ENCODE measurements at places on chromosomes 5 and 9. TPM values are rescaled to one million over a fixed set of nuclear protein-coding genes. Genes with fewer than 3 reads are reported as not detected.

GRCh38 chr9:12860998-12861397 is 86.2 kb downstream of the LURAP1L start:
- no peak for DNase-seq

DNA sequence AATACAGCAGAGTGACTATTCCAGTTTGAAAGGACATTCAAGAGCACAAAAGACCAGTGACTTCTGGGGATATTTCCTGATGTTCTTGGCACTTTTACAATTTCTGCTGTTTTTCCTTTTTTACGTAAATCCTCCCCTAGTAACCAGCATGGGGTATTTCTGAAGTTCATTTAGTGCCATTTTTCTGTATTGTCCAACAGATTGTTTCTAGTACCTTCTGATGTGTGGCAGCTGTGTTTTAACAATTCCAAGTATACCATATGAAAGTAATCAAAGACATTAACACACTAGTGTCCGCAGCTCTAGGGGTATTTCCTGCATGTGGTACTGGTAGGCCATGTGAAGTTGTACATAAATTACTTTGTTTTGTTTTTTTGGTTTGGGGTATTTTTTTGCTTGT is 53.0 kb upstream of the SMARCA2 start:
- DNase-seq: no peak

- no peak for DNase-seq
Measured at GRCh38 chr5:96868603-96869371, 7.5 kb upstream of the ERAP2 start.

- DNase-seq: no peak
Measured at GRCh38 chr9:82538634-82539033, 524.3 kb downstream of the RASEF start.

DNA sequence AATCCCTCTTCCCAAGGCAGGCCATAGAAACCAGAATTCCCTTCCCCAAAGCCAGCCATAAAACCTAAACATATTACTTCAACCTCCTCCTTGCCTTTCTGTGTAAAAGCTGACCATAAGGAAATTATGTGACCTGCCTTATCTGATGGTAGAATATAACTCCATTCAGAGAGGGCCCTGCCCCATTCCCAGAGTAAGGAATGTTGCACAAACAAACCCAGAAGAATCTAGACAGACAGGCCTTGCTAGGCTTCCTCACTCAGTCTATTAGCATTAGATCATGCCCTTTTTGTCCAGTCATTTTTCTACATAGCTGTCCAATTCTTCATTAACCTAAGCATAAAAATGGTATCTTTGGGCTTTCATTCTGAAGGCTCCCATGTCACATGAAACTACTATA is 17.8 kb upstream of the IFNB1 start:
- DNase-seq: no peak

GRCh38 chr5:177606071-177607051 is 6.4 kb downstream of the B4GALT7 start:
- DNase-seq: no peak

DNA sequence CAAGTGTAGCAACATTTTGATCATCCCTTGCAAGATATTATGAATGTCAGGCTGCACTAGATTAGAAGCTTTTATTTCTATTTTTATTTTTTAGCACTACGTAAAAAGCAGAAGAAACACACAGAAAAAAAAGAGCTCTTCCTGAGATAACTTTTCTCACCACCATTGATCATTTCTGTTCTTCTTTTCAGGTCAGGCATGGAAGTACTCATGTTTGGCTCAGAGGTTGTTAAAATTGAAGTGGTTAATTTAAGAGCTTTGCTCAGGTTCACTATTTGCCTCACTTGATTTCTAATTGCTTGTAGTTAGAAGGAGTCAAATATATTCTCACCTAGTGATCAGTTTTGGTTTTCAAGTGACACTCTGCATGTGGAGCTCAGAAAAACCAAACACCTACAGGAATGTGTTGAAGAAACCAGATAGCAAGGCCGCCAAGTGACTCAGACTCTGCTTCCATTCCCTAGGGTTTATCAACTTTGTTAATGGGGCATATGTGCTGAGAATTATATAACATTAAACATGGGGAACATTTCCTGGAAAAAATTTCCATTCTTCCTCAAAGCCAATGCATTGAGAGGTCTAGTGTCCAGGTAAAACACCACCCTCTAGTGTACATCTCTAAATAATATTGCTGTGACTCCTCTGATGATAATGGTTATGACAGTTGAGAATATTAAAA is 679.8 kb downstream of the CETN3 start:
- no peak for DNase-seq

DNA sequence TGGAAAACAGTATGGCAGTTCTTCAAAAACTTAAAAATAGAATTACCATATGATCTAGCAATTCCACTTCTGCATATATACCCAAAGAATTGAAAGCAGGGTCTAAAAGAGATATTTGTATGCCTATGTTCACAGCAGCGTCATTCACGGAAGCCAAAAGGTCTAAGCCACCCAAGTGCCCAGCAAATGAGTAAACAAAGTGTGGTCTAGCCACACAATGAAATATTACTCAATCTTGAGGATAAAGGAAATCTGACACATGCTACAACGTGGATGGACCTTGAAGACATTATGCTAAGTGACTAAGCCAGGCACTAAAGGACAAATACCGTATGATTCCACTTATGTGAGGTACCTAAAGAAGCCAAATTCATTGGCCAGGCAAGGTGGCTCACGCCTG is 11.1 kb upstream of the MED27 start:
- DNase-seq: no peak

DNA sequence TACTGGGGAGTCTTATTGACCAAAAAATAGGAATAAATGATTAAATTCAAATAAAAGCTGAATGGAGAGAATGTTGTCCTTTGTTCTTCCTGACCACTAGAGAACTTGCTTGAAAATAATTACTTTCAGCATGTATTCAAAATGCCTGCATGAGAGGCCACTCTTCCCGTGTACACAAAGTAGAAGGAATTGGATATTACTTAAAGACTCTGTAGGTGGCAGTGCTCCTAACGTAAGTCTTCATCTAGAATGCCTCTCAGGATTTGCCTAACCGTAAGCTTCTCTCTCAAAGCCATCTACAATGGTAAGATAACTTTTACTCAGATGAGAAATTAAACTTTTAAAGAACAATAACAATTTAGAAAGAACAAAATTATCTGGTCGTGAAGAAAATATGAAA is 620.0 kb upstream of the CCNG1 start:
- DNase-seq: no peak

- no peak for DNase-seq
Measured at GRCh38 chr9:95092262-95093072, 225.0 kb downstream of the FANCC start.

The MEGF10 gene
- not detected for total RNA-seq

The CLIC3 gene
- total RNA-seq: 132 TPM
